ENCODE measurements at places on chromosomes 4 and X. TPM values are rescaled to one million over a fixed set of nuclear protein-coding genes. Genes with fewer than 3 reads are reported as not detected.

The CLNK gene
- total RNA-seq, result not detected

The MAGEA1 gene
- not detected for total RNA-seq

The PDCL2 gene
- not detected for total RNA-seq

The CXCL3 gene
- total RNA-seq, result 30.8 TPM

The WFS1 gene
- 14.9 TPM for total RNA-seq

The TCP11X2 gene
- total RNA-seq, result not detected

The SCML1 gene
- 9.9 TPM for total RNA-seq

The RPS6KA6 gene
- 11.3 TPM for total RNA-seq

The AMER1 gene
- 2.9 TPM for total RNA-seq

The SLC4A4 gene
- 165 TPM for total RNA-seq

The TRAM1L1 gene
- 0.38 TPM for total RNA-seq

The BEND2 gene
- total RNA-seq, result not detected

The SORBS2 gene
- 416 TPM for total RNA-seq
